ENCODE measurements at places on chromosomes 12 and 14. TPM values are rescaled to one million over a fixed set of nuclear protein-coding genes. Genes with fewer than 3 reads are reported as not detected.

- DNase-seq = no peak
These were observed 530 bp downstream of the APAF1 start for GRCh38 chr12:98645572-98646067.

- no peak for DNase-seq
These were observed 210.6 kb downstream of the PHLDA1 start for GRCh38 chr12:75820848-75821578.

GRCh38 chr12:12891881-12892355, 556 bp downstream of the GPRC5A start:
- DNase-seq = no peak

DNA sequence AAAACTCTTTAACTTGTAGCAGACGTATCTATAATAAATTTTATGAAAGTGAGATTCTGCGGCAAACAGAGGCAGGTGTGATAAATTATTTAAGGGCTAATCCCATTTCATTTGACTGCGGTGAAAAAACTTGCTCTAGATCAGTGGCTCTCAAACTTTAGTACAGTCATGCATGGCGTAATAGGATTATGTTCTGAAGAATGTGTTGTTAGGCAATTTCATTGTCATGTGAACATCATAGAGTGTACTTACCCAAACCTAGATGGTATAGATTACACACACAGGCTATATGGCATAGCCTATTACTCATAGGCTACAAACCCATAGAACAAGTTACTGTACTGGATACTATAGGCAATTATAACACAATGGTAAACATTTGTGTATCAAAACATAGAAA, 83.7 kb downstream of the HEATR5A start:
- DNase-seq = no peak

GRCh38 chr14:46820291-46820690, 168.7 kb upstream of the RPL10L start:
- no peak for DNase-seq

GRCh38 chr14:78697341-78697740, 527.2 kb downstream of the NRXN3 start:
- no peak for DNase-seq

GRCh38 chr12:54421879-54422250, 2.8 kb upstream of the ITGA5 start:
- no peak for DNase-seq

- DNase-seq = no peak
These were observed 202 bp downstream of the YAF2 start for GRCh38 chr12:42237853-42238239.

INHBE gene
- not detected for total RNA-seq

LALBA gene
- not detected for total RNA-seq

SPTB gene
- total RNA-seq = 1.1 TPM

Data from omental fat pad (tissue), 4 donors.